ENCODE measurements at places on chromosomes 7 and 10.

DNA sequence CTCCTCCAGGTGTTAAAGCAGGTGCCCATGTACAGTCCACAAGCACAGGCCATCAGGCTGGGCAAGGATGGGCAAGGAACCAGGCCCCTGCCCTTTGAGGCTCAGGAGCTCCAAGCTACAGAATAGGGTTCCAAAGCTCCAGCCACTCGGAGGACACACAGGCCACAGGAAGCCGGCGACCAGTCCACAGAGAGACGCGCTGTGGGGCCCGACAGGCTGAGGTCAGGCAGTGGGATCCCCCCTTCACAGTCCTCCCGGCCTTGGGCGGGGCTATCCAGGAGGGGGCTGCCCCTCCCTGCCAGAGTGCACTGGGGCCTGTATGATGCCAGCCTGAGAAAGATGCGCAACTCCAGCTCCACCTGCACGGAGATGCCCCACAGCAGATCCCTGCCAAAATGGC lies 34.0 kb downstream of the MAD1L1 start:
- DNase-seq = no peak

GRCh38 chr10:68253346-68253745 lies 21.4 kb upstream of the ATOH7 start:
- DNase-seq = no peak

GRCh38 chr7:24975644-24976260 lies 4.2 kb downstream of the OSBPL3 start:
- no peak for DNase-seq

- no peak for DNase-seq
Observed at GRCh38 chr7:9822458-9823290, 1151.0 kb upstream of the PHF14 start.

DNA sequence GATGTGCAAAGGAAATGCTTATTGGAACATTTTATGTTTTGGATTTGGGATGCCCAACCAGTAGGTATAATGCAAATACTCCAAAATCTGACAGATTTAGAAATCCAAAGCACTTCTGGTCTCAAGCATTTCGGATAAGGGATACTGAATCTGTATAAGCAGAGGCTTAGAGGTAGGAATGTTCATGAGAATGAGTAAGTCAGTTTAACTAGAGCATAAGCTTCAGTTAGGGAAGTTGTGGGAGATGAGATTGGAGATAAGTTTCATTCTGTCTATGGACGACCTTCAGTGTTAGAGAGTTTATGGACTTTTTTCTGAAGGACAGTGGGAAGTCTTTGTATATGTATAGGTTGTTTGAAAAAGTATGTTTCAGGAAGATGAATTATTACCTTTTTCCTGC lies 10.4 kb downstream of the TAX1BP1 start:
- DNase-seq = no peak

- DNase-seq = no peak
Observed at GRCh38 chr10:97279121-97279815, 13.2 kb downstream of the ARHGAP19 start.

DNA sequence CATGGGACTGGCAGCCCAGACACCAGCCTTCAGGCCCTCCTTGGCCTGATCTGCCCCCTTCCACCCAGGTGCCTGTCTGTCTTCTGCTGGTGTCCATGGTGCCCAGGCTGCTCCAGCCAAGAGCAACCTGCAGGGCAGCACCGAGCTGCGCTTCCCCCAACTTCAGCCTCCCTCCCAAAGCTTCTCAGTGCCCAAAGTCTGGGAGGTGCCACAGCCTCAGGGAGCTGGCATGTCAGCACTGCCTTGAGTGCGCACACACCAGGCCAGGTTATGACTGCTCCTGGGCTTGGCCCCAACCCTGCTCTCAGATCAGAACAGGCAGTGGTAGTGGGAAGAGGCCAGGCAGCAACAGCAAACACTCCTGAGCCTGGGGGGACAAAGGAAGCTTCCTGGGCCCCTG lies 304.6 kb upstream of the NRG3 start:
- DNase-seq = no peak

- no peak for DNase-seq
Observed at GRCh38 chr7:69837387-69838068, 239.3 kb downstream of the AUTS2 start.

DNA sequence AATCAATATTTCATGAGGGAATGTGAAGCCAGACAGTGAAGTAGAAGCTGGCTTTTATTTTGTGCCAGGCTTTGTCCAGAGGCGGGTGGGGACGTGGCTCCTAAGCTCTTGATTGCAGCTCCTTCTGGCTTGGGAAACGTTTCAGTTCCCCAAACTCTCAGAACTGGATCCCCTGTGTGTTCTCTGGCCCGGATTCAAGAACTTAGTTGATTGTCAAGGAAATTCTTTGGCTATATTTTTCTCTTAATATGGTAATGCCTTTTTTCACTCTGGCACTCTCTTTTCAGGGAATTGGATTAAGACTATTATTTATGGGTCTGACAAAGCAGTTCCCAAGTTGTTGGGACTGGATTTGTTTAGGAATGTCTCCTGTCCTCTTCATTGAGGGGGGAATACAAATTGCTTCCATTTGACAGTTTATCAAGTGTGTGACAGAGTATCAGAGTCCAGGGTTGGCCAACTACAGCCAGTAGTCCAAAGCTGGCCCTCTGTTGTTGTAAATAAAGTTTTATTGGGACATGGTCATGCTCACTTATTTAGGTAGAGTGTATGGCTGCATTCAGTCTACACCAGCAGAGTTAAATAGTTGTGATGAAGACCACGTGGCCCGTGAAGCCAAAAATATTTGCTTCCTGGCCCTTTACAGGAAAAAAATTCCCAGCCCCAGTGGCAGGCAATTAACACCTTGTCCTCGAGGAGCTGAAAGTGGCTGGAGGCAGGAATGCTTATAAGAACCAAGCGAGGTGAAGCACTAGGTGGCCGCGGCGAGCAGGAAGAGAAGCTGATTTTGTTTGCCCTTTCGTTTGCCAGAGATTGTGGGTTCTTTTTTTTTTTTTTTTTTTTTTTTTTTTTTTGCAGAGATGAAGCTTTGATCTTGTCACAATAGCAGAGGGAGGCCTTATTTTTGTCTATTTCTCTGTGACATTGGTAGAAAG lies 34.3 kb downstream of the HTRA1 start:
- DNase-seq = no peak

DNA sequence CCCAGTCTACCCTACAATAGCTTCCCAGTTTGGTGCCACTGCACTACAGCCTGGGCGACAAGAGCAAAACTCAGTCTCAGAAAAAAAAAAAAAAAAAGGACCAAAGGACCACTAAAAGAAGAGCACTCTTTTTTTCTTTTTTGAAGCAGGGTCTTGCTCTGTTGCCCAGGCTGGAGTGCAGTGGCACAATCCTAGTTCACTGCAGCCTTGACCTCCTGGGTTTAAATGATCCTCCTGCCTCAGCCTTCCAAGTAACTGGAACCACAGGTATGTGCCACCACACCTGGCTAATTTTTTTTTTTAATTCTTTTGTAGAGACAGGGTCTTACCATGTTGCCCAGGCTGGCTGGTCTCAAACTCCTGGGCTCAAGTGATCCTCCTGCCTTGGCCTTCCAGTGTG lies 14.0 kb downstream of the PLAU start:
- no peak for DNase-seq

DNA sequence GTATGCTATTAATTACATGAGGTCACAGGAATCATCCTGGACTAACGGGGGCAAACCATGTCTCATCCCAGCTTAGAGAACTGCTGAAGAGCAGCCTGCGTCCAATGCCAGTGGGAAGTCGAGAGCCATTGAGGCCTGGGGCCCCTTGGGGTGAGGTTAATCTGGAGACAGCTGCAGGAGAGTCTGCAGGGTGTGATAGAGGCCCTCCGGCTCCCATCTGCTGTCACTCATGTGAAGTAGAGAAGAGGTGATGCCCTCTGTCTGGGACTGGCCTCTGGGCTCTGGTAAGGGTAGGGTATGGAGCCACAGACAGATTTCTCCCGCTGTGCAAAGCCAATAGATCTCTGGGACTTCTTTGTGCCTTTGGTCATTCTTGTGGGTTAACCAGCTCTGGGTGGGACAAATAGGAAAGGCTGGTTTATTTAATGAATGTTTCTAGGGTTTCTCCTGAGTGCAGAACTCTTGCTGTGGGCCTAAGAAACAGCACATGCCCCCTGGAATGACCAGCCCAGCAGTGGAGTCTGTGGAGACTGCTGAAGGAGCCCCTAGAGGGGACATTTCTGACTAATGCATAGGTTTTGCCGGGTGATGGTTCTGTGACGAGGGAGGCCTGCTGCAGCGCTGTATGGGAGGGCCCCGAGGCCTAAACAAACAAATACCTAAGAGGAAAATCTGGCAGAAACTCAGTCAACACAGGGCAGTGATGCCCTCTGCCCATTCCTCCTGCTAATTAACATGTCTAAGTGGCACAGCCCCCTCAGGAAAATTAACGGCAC lies 34.5 kb downstream of the CRHR2 start:
- DNase-seq = no peak

GRCh38 chr7:151895631-151896031 lies 18.7 kb upstream of the PRKAG2 start:
- DNase-seq = no peak

GRCh38 chr7:158442260-158442659 lies 145.4 kb downstream of the PTPRN2 start:
- DNase-seq = no peak

GRCh38 chr10:86261941-86262687 lies 104.5 kb downstream of the GRID1 start:
- DNase-seq = no peak

DNA sequence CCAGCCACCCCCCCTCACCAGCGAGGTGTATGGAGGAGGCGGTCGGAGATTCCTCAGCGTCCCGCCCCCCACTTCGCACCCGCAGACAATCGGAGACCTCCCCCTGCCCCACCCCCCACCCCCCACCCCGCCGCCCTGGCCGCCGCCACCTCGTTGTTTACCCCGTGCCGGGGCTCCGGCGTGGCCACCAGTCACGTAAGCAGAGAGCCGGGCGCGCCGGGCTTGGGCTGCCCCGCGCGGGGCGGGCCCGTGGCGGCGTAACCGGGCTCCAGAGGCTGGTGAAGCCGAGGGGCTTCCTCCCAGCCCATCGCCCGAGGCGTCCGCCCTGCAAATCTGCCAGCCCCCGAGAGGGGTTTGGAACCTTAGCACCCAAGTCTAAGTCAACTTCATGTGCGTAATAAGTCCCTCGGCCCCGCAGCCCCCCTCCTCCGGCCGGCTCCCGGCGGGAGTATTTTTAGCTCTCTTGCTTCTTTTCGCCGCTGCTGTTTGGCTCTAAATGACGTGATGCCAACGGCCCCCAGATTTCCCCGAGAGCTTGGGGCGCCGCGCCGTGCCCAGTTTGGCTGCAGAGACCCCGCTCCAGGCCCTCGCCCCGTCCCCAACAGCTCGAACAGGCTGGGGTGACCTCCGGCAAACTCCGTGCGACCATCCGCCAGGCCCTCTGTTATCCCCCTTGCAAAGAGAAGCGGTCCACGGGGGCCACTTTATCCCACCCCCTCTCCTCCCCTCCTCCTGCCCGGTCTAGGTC lies 2.7 kb downstream of the MXI1 start:
- DNase-seq = no peak

DNA sequence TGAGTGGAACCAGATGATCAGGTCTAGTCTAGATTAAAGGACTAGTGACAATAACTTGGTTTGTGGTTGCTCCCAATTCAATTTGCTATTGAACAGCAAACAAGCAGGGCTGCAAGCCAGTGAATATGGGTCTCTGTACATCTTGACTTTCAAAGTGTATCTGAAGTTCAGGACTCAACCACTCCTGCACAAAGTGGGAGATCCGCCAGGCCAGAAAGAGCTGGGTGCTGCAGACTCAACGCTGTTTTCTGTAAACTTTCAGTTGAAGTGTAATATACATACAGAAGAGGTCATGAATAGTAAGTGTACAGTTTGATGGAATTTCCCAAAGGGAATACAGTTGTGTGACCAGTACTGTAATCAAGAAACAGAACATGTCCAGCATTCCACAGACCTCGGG lies 416.6 kb downstream of the RPS24 start:
- no peak for DNase-seq

GRCh38 chr10:111525696-111526095 lies 448.9 kb downstream of the ADRA2A start:
- no peak for DNase-seq

DNA sequence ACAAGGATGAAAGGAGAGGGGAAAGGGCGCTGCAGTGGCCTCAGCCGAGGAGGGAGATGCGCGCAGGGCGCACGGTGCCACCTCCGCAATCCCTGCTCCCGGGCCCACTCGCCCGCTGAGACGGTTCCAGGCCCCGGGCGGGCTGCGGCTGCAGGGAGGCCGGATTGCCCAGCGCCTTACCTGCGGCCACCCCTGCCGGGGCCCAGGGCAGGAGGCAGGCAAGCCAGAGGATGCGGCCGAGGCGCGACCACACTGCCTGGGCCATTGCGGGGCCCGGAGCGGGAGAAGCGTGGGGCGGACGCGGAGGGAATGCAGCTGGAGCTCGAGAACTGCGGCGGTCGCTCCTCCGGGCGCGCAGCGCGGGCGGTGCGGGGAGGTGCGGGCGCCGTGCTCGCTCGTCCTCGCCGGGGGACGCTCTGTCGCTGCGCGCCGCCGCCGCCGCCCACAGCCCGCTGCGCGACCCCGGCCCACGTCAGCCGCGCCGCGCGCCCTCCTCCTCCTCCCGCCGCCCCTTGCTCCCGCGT lies at the start of gene TMEM130:
Gene TMEM130, minus strand, starts transcription at position 418 of the 524 bp plus-strand sequence. Its CDS starts 153 bp downstream, at position 265.
- no peak for DNase-seq

DNA sequence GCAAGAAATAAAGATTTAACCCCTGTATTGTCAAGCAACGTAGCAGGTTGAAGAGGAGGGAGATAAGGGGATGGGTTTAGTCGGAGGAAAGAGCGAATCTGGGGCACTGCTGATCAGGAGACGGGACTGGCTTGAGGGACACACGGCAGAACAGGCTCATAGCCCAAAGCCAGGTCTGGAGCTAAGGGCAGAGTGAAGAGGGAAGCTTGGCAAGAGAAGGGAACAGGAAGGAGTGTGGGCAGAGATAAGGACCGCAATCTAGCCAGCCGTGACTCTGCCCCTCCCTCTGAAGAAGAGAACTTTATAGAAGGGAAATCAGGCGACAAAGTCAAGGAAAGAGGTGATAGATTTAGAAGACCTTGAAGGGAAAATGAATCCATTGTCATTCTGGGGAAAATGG lies 67.6 kb downstream of the CAV1 start:
- DNase-seq = no peak

DNA sequence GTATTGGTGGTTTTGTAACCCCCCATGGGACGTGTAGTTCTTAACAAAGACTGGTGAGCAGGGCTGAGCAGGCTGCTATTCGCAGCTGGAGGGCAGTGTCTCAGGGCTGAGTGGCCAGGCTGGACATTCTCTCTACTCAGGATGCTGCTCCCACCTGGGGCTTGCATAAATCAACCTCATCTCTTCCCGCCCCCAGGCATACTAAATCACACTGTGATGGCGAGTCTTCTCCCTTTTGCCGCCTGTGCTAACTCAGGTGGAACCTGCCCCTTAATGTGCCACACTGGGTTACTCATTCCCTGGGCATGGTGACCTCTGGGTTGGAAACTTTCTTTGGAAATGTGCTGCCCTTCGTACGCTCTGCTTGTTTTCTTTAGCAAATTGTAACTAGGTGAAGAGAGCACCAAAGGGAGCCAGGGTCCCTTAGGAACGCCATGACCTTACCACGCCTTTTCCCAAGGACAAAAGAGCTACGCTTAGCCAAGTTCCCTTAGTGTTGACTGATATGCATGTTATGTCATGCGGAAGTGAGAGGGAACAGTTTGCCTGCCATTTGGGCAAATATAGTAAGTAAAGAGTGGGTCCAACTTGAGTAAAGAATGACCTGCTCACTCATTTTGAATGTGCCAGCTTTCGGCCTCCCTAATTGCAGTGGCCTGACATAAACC lies 40.4 kb upstream of the COBL start:
- DNase-seq = no peak

GRCh38 chr10:1280466-1281404 lies 224.6 kb downstream of the WDR37 start:
- DNase-seq = no peak
